ENCODE measurements at places on chromosomes 7 and 10. TPM values are rescaled to one million over a fixed set of nuclear protein-coding genes. Genes with fewer than 3 reads are reported as not detected.

- no peak for DNase-seq
Observed at GRCh38 chr7:155997431-155998327, 185.4 kb upstream of the SHH start.

DNA sequence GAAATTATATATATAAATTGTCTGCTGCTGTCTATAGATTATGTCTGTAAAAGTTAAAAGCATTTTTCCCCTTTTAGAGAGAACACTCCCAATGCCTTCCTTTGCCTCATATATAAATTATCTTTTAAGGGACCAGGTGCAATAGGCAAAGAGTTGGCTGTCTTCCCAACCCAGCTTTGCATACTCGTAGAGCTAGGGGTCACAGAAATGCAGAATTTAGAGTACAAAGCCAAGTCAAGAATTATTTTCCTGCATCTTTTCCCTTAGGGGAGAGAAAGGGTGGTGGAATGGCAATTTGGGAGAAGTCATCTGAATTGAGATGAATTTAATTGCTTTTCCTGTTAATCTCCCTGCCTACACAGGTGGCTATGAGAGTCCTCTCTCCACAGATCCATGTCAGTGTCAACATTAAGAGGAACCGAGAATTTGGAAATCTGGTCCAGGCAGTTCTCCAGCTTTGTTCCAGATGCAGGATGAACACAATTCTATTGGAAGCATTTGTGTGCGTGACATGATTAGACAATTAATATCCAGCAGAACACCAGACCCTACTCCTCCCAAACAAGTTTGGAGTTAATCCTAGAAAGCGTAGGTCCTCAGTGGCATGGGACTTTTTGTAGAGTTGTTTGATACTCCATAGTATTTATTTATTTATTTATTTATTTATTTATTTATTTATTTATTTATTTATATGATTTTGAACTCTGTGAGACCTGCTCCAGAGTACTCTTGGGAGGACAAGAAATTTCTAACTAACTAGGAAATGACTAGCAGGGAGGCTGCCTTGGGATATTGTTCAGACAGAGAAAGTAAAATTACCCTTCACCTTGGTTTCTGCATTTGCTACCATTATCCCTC lies 80.3 kb upstream of the SKAP2 start:
- DNase-seq, result no peak

TWIST1 gene
- 22.3 TPM for total RNA-seq

DNA sequence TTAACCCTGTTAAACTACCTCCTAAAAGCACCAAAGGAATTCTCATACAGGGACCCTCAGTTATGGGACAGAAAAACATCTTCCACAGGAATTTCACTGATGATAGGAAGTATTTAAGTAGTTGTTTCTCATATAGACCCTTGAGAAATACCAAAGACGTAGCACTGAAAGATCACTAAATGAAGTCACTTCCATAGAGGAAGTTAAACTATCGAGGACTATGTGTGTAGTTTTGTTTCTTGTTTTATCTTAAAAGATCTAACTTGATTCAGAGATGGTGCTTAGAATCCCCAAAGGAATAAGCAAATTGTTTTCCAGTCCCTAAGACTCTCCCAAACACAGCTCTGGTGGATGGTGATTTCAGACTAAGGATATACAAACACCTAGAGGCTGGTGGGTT lies 94.8 kb upstream of the AFAP1L2 start:
- DNase-seq, result no peak

DNA sequence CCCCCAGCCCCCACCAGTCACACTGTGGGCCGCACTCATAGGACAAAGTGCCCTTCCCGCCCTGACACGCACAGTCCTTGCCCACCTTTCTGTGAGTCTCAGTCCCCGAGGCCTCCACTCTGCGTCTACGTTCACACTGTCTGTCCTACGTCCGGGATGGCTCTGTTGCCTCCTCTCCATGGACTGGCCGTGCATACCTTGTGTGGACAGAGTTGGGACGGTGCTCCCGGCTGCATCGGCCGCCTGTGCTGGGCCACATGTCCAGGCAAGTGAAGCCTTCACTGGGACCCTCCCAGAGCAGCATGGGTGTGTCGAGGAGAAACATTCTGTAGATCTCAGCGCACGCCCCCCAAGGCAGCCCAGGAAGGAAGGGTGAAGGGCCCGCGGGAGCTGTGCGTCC lies 239.0 kb downstream of the MGMT start:
- DNase-seq, result no peak

CHAT gene
- not detected for total RNA-seq

ARHGEF35 gene
- 10.8 TPM for total RNA-seq

- no peak for DNase-seq
Observed at GRCh38 chr10:120943542-120943941, 92.4 kb downstream of the WDR11 start.

DNA sequence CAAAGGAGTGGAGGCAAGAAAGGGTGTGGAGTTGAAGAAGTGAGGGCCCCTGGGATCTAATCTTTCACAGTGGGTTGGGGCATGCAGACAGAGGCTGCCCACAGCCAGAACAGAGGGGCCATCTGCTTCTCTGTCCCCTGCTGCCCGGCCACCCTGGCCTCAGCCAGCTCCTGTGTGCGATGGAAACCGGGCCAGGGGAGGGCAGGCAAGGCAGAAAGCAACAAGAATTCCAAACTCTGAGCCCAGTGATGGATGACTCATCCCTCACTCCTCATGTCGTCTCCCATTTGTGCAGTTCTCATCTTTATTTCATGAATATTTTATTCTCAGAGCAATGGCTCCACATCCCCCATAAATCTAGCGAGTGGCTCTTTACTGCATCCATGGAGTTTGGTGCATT lies 757.1 kb downstream of the GRID1 start:
- DNase-seq, result no peak

DNA sequence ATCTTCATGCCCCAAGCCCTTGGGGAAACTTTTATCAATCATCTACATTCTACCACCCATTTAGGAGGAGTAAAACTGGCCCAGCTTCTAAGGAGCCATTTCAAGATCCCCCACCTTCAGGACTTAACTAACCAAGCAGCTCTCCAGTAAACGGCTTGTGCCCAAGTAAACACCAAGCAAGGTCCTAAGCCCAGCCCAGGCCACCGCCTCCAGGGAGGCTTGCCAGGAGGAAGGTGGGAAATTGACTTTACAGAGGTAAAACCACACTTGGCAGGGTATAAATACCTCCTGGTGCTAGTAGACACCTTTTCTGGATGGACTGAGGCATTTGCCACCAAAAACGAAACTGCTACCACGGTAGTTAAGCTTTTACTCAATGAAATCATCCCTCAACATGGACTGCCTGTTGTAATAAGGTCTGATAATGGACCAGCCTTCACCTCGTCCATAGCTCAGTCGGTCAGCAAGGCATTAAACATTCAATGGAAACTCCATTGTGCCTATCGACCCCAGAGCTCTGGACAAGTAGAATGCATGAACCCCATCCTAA lies 5.6 kb downstream of the AKR1B15 start:
- DNase-seq, result no peak

- DNase-seq, result no peak
Observed at GRCh38 chr10:79188154-79188965, 119.6 kb downstream of the ZMIZ1 start.

DNA sequence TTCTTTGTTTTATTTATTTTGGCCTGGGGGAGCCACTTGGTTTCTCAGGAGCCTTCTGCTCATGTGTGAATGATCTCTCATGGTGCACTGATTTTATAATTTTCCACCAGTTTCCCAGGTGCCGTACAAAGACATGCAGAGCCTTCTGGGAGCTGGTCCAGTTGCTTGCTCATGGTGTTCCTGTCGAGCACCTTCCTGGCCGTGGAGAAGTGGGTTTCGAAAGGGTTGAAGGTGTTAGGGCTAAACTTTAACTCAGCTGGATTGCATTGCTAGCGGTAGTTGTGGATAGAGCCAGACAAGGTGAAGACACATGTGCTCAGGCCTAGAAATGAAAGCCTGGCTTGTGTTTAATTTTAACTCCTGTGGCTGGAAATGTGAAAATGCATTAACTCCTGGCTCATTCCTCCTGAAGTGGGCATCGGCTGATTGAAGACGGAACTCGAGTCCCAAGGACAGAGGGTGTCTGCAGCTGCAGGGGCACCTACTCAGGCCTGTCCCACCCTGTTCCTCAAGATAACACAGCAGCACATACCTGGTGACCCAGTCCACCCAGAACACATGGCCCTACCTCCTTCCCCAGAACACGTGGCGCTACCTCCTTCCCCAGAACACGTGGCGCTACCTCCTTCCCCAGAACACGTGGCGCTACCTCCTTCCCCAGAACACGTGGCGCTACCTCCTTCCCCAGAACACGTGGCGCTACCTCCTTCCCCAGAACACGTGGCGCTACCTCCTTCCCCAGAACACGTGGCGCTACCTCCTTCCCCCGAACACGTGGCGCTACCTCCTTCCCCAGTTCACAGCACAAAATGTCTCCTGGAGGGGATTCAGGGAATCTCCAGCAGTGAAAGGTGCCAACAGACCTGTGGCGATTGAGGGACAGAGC lies 133.2 kb downstream of the WDR37 start:
- no peak for DNase-seq

DNA sequence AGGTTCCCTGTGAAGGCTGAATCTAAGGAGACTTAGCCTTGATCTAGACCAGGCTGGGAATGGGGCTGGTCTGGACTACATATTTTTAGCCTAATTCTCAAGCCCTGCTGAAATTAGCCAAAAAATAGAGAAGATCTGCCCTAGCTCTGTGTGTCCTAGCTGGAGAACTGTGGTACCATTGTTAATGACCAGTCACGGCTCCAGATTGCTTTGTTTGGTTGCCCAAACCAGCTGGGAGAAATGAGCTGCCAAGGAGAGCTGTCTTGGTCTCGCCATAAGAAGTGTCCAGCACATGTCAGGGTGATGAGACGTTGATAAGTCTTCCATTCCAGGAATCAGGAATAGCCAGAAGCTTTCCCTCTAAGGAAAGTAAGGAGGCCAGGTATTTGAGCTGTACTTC lies 20.7 kb downstream of the GBX1 start:
- no peak for DNase-seq

DNA sequence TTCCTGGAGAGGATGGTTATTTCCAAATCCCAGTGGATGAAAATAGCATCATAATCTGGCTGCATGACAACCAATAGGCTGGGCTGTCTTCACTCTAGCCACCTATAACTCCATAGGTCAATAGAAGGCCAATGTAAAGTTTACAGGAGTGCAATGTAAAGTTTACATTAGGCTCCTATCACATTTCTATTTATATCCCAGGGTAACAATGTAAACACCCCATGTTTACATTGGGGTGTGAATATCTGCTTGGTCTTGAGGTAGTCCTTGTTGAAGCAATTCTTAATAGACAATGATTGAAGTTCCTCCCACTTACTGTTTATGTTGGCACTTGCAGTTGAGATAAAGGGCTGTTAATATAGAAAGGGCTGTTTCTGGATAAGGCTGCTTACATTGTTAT lies 21.5 kb downstream of the CH25H start:
- no peak for DNase-seq

ASB15 gene
- not detected for total RNA-seq

IDI2 gene
- total RNA-seq, result not detected

DNA sequence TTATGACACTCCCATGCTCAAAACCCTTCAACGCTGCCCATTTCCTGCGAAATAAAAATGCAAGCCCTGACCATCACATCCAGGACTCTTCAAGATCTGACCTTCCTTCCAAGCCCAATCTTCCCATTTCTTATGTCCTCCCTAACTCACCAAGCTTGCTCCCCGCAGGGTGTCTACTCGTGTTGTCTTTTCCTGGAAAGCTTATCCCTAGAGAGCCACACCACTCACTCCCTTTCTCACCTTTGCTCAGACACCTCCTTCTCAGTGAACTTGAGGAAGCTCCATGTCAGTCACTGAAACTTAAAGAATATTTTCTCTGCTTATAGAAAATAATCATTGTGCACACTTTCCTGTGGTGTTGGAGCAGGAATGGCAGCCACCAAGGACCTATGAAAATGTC lies 54.4 kb upstream of the CACNB2 start:
- no peak for DNase-seq

C7orf33 gene
- not detected for total RNA-seq

DNA sequence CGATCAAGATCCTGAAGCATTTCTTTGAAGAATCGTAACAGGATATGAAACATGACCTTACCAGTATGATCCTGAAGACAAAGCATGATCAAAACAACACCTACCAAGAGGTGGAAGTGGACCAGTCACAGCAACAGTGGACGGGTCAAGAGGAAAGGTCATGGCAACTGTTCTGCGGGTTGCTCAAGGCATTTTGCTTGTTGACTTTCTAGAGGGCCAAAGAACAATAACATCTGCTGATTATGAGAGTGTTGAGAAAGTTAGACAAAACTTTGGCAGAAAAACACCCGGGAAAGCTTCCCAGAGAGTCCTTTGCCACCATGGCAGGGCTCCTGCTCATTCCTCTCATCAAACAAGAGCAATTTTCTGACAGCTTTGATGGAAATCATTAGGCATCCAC lies 65.6 kb upstream of the LRRC18 start:
- DNase-seq, result no peak

DNA sequence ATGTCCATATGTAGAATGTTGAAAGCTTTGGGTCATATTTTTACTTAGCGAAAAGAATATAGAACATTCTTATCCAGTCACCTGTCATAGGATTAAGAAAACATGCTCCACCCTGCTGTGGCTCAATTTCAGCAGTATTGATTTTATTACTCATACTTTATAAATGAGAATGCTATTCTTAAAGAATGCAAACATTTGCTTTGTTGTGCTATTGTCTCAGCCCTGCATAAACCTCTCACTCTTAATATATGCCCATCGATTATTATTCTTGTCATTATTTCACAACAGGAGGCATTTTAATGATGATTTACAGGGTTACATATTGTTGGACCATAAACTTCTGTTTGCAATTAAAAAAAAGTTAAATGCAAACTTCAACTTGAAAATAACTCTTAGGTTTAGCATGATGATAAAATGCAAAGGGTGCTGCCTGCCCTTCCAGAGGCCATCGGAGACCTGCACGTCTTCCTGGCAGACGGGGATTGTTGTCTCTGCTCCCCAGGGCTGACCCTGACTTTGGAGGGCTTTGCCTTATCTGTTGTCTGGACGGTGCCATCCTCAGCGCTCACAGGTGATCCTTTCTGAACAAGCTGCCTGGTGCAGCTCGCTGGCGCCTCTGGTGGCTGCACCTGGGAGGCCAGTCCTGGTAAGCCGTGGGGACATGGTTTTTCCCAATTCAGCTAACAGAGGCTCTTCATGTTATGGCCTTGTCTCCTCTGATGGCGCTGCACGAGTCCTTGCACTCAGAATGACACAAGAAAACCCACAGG lies 50.0 kb upstream of the SHH start:
- peak; percentile 87 for DNase-seq

DNA sequence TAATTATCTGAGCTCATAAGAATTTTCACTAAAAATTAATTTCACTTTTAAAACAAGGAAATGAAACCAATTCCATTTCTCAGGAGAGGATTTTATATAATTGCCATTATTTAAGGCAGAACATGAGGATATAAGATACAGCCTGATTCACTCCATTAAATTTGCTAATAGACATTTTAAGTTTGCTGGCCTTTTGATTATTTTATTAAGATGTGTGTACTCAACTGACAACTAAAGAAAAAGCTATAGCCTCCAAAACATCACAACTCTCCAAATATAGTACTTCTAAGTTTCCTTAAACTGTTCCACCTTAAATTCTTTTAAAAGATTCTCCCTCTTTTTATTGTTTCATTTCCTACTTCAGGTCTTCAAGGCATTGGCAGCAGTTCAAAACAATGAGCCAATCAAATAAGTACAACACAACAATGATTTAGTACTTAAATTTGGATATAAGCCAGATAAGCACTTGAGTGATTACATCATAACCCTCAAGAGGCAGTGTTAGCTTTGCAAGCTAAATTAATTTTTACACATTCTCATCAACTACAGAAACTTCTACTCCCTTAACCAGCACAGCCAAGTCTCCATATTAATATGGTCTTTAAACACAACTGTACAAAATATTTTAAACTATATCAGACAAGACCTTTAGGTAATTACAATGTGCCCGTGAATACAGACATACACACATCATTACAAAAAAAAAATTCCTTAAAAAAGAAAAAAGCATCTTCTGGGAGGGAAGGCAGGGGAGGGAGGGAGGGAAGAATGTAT lies 121.8 kb downstream of the KMT2C start:
- peak; percentile 79 for DNase-seq
